ENCODE measurements at places on chromosomes 16 and 17.

DNA sequence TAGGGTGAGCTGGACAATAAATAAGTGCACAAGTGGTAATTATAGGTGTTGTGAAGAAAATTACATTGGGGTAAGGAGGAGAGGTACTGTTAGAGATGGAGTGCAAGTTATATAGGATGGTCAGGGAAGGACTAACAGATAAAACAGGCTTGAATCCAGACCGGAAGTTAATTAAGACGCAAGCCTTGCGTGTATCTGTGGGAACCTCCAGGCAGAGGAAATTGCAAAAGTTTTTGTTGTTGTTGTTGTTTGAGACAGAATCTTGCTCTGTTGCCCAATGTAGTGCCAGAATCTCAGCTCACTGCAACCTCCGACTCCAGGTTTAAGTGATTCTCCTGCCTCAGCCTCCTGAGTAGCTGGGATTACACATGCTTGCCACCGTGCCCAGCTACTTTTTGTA, 2.4 kb upstream of the ZNF18 start:
- DNase-seq, result no peak

- no peak for DNase-seq
Measured at GRCh38 chr17:48162946-48163506, 55.5 kb downstream of the SNX11 start.

- DNase-seq, result no peak
Measured at GRCh38 chr17:44266402-44267164, 1.4 kb downstream of the SLC4A1 start.

DNA sequence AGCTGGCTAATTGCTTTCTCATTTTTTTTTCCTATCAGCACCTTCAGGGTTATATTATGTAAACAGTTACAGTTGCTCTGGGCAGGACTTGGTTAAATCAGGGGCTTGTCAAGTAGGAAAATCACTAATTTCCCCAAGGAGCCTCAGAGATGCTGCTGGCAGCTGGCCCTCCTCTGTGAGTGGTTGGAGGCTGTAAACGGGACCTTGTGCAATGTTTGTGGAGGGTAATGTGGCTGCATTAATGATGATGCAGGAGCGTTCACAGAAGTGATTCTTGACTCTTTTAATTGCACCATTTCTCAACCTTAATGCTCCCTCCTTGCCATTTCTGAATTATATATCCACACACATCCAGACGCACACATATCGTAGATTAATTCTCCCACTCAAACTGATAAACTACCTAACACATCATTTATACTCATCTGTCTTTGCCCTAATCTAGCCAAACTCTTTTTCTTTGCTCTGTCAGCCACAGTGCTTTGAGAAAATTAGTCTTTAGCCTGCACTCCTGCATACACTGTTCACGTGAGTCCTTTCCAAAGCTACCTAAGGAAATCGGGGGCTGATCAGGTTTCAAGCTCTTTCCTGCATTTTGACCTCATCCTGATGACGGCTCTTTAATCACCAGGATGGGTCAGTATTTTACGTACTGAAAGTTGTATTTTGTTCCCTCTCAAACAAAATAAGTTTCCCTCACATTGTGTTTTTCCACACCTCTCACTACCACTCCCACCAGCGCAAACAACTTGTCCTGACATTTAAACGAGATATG, 154.4 kb upstream of the PIRT start:
- no peak for DNase-seq

GRCh38 chr17:13635951-13636350, 34.2 kb upstream of the HS3ST3A1 start:
- no peak for DNase-seq

DNA sequence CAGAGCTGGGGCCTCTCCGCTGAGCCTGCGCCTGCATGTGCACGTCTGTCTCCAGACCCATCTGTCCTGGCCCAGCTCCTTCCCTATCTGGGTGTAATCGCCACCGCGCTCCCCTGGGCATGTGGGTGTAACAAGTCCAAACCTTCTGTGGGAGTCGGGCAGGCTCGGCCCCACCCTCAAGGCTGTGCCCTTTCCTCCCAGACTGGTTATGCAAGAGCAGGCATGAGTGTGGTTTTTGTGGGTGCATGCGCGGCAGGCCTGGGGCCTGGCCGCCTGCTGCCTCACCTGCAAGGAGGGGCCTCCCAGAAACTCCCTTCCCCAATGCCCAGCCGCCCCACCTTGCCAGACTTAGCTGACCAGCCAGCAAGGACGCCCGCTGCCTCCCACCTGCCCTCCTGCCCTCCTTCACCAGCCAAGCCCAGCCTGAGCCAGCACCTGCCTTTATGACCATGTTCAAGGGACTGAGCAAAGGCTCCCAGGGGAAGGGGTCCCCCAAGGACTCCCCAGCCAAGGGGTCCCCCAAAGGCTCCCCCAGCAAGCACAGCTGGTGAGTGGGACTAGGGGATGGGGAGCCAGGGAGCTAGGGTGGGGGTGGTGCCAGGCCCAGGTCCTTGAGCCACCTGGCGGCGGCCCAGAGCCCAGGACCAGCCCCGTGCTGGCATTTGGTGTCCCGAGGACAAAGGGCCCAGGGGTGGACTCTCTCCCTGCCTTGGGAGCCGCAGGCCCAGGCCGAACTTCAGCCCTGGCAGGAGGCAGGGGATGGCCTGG, at the start of gene EVPLL:
EVPLL (plus strand) TSS at position 342 of the 768 bp plus-strand sequence. CDS start 3,160 bp downstream, outside the sequence.
- no peak for DNase-seq

DNA sequence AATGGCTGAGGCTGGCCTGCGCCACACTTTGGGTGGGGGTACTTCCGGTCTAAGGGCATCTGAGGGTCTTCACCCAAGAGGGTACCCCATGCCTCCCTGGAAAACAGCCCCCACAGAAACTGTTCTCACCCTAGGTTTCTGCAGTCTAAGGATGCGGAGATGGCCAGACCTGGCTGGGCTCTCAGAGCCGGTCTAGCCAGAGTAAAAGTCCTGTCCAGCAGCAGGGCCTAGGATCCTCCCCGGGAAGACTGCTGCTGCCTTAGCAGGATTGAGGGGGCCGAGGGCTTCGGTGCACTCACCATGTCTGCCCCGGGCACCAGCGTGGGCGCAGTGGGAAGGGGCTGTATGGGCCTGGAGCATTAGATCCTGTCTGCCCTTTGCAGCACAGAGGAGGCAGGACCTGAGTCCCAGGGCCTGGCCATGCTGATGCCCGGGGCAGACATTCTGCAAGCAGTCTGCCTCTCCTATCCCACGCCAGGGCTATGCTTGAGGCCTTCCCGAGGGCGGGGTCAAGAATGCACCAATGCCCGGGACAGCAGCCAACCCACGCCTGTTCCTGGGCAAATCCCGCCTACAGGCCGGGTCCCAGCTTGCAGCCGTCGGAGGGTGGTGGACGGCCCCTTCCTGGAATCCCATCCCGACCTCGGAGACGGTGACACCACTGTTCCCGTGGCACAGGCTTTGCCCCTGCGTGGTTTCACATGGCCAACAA, 54.7 kb downstream of the CBFA2T3 start:
- DNase-seq, result no peak

GRCh38 chr16:78096386-78096785, 3.1 kb upstream of the WWOX start:
- DNase-seq, result no peak

- no peak for DNase-seq
Measured at GRCh38 chr16:54049591-54050458, 236.8 kb downstream of the IRX3 start.

DNA sequence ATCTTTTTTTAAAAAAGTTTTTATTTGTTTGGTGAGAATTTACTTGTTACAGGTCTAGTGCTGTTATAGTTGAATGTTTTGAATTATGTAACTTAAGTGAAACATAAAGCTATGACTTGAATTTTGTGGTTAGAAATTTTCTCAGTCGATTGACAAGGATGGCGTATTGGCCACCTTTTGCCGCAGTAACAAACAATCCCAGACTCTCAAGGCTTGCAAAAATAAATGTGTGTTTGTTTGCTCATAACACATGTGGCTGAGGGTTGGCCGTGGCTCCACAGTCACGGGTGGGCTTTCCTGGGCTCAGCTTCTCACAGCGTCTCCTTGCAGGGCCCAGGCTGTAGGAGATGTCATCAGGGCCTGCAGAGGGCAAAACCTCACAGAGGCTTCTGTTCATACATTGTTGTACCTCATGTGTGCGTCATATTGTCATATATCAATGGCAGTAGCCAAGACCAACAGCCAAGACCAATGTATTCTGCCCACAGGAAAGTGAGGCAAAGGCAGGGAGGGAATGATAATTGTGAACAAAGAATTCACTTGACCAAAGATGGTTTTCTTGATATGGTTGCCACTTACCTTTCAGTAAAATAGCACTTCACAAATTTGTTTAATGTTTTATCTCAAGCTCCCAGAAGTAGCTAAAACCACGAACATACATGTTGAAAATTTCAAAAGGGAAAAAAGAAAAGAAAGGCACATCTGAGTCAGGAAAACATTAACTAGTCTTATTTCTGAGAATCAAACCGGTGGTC, 93.5 kb downstream of the WWOX start:
- no peak for DNase-seq

GRCh38 chr17:46110219-46110618, 83.0 kb downstream of the KANSL1 start:
- no peak for DNase-seq

DNA sequence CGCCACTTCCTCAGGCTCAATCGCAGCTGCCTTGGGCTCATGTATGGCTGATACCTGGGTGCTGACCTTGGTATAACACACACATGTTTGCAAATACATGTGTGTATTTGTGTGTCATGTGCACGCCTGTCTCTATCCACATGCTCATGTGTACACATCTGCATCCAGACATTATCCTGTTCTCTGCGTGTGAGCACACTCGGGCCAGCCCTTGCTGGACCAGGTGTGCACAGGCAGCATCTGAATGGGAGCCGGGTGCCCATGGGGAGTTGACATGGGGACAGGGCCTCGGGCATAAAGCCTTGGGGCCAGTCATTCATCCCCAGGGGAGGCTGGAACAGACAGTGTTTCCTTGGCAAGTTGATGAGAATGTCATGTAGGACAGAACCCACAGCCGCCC, 29.1 kb upstream of the CRHR1 start:
- DNase-seq, result no peak

DNA sequence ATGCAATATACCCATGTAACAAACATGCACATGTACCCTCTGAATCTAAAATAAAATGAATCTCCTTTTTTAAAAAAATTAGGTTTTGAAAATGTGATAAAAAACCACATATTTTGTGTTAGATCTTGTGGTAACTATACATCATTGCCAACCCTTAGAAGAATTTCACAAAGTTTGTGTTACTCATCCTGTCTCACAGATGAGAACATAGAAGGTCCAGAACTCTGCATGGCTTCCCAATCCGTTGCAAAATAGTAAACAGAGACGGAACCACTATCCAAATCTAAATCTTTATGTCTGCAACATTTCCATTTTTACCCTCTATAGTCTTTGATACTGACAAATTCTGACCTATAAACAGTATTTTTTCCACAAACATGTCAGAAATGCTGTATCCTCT, 759.9 kb downstream of the KCNJ2 start:
- no peak for DNase-seq

Measured in stimulated activated CD4-positive, alpha-beta T cell treated with anti-CD3 and anti-CD28 coated beads, TNF-alpha, amount 100 ng/mL, for 24 hours (primary cell).